ENCODE measurements at places on chromosomes 1 and 21.

DNA sequence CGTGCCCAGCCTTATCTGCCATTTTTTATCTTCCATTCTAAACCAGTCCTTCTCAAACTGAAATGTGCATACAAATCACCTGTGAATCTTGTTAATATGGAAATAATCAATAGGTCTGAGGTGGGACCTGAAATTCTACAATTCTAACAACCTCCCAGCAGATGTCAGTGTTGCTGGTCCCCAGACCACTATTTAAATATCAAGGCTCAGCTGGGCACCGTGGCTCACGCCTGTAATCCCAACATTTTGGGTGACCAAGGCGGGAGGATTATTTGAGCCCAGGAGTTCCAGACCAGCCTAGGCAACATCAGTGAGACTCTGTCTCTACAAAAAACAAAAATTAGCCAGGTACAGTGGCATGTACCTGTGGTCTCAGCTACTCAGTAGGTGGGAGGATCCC, 4.1 kb downstream of the UQCRHL start:
- peaks cover 31% of the 10 kb centered on the region for H3K27me3 ChIP-seq
- DNase-seq: peak; percentile 48
- H3K4me3 ChIP-seq: no peak overlapping the region
- H3K36me3 ChIP-seq: no peaks in the 10 kb centered on the region

- H3K4me3 ChIP-seq: no peak overlapping the region
- H3K4me1 ChIP-seq: peaks cover 8% of the 10 kb centered on the region
- H3K27me3 ChIP-seq: peaks cover 19% of the 10 kb centered on the region
- H3K27ac ChIP-seq: no peak overlapping the region
- H3K36me3 ChIP-seq: no peaks in the 10 kb centered on the region
- DNase-seq: no peak
These were observed 567.2 kb downstream of the NPHP4 start for GRCh38 chr1:5424802-5425703.

- H3K36me3 ChIP-seq: no peaks in the 10 kb centered on the region
- H3K27ac ChIP-seq: no peak overlapping the region
- no peaks in the 10 kb centered on the region for H3K4me1 ChIP-seq
- no peak overlapping the region for H3K4me3 ChIP-seq
These were observed 12.7 kb upstream of the TSNAX start for GRCh38 chr1:231515748-231516147.

DNA sequence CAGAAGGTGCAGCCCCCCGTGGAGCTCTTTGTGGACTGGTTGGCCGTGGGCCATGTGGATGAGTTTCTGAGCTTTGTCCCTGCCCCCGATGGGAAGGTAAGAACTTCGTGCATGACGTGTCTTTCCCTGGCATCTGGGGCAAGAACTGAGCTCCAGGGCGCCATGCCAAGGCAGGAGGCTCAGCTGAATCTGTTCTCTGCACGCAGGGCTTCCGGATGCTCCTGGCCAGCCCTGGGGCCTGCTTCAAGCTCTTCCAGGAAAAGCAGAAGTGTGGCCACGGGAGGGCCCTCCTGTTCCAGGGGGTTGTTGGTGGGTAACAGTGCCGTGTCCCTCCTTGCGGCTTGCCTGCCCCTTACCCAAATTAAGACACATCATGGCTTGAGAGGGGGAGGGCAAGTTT, 27.7 kb downstream of the PADI3 start:
- H3K27me3 ChIP-seq: no peaks in the 10 kb centered on the region
- no peaks in the 10 kb centered on the region for H3K4me1 ChIP-seq
- DNase-seq: peak; percentile 94
- H3K27ac ChIP-seq: no peak overlapping the region
- H3K4me3 ChIP-seq: no peak overlapping the region

DNA sequence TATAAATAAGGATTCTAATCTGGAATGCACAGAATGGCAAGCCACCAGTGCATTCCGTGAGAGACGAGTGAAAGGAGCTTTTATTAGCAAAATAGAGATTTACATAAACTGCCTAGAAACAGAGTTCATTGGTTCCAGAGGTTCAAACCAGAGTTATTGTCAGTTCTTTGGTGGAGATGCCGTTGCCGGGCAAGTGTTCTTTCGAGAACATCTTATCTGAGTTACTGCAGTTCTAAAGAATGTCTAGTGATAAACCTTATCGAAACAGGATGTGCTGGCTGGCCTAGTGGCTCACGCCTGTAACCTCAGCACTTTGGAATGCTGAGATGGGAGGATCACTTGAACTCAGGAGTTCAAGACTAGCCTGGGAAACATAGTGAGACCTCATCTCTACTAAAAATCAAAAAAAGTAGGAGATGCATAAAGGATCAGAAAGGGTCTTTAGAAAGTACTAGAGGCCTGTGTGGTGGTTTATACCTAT, 19.9 kb upstream of the EVI5 start:
- no peaks in the 10 kb centered on the region for H3K27me3 ChIP-seq
- no peaks in the 10 kb centered on the region for H3K4me1 ChIP-seq
- H3K27ac ChIP-seq: no peak overlapping the region
- no peak overlapping the region for H3K4me3 ChIP-seq
- DNase-seq: peak; percentile 70

DNA sequence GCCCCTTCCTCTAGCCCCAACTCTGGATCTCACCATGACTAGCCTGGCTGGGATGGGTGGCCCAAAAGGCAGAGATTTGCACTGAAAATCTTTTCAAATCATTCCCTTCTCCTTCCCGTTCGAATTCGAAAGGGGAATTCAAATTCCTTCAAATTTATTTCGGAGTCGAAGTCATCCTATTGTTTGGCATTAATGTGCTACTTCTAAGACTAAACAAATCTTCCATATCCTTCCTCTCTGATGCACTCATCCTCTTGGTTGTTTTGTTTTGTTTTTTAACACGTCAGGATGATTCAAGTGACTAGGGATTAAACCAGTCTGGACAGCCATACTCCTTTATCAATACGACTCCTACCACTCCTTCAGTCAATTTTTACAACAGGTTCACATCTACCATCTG, 95.5 kb upstream of the SGIP1 start:
- peak overlapping the region; percentile 84 for H3K27ac ChIP-seq
- H3K36me3 ChIP-seq: no peaks in the 10 kb centered on the region
- H3K27me3 ChIP-seq: no peaks in the 10 kb centered on the region
- H3K4me1 ChIP-seq: peaks cover 24% of the 10 kb centered on the region
- peak; percentile 35 for DNase-seq
- no peak overlapping the region for H3K4me3 ChIP-seq

GRCh38 chr1:193538003-193538354, 351.6 kb upstream of the B3GALT2 start:
- H3K27me3 ChIP-seq: no peaks in the 10 kb centered on the region
- no peak overlapping the region for H3K4me3 ChIP-seq
- no peaks in the 10 kb centered on the region for H3K36me3 ChIP-seq
- no peak overlapping the region for H3K27ac ChIP-seq
- DNase-seq: no peak

GRCh38 chr1:42324398-42325013, 10.5 kb downstream of the FOXJ3 start:
- no peak for DNase-seq
- H3K4me3 ChIP-seq: no peak overlapping the region
- no peak overlapping the region for H3K27ac ChIP-seq
- peaks cover 40% of the 10 kb centered on the region for H3K4me1 ChIP-seq

DNA sequence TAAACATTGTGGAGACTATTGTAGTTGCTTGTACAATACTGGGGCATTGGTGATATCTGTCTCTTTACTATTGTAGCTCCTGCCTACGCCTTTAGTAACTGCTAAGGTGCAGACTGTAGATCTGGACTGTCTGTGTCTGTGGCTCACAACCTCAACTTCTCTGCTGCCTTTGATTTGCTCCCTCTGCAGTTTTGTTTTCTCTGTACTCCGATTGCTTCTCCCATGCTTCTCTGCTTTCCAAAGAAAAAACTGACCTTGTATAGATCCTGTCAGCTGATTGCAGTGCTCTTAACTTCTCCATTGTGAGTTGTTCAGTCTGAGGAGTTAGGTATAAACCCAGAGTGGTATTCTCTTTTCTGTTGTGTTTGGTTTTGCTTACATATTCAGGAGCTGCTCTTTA, 15.3 kb downstream of the MAGI3 start:
- DNase-seq: no peak
- H3K4me1 ChIP-seq: no peaks in the 10 kb centered on the region
- no peaks in the 10 kb centered on the region for H3K36me3 ChIP-seq
- no peak overlapping the region for H3K27ac ChIP-seq
- no peak overlapping the region for H3K4me3 ChIP-seq
- H3K27me3 ChIP-seq: no peaks in the 10 kb centered on the region

GRCh38 chr1:170619241-170620028, 44.5 kb upstream of the PRRX1 start:
- DNase-seq: no peak
- H3K27ac ChIP-seq: no peak overlapping the region
- H3K4me1 ChIP-seq: no peaks in the 10 kb centered on the region
- H3K4me3 ChIP-seq: no peak overlapping the region
- peaks cover 1% of the 10 kb centered on the region for H3K27me3 ChIP-seq
- no peaks in the 10 kb centered on the region for H3K36me3 ChIP-seq

- no peak overlapping the region for H3K27ac ChIP-seq
- H3K4me1 ChIP-seq: no peaks in the 10 kb centered on the region
- peak; percentile 59 for DNase-seq
- H3K27me3 ChIP-seq: no peaks in the 10 kb centered on the region
These were observed 22.8 kb downstream of the LHX4 start for GRCh38 chr1:180252638-180253536.

DNA sequence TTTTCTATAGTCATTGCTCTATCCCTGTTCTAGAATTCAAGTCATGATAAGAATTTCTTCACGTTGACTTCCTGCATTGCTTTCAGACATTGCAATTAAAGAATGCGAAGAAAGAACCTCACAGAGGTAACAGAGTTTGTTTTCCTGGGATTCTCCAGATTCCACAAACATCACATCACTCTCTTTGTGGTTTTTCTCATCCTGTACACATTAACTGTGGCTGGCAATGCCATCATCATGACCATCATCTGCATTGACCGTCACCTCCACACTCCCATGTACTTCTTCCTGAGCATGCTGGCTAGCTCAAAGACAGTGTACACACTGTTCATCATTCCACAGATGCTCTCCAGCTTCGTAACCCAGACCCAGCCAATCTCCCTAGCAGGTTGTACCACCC, 10.6 kb downstream of the APCS start:
- H3K4me1 ChIP-seq: no peaks in the 10 kb centered on the region
- H3K4me3 ChIP-seq: no peak overlapping the region
- no peak overlapping the region for H3K27ac ChIP-seq

DNA sequence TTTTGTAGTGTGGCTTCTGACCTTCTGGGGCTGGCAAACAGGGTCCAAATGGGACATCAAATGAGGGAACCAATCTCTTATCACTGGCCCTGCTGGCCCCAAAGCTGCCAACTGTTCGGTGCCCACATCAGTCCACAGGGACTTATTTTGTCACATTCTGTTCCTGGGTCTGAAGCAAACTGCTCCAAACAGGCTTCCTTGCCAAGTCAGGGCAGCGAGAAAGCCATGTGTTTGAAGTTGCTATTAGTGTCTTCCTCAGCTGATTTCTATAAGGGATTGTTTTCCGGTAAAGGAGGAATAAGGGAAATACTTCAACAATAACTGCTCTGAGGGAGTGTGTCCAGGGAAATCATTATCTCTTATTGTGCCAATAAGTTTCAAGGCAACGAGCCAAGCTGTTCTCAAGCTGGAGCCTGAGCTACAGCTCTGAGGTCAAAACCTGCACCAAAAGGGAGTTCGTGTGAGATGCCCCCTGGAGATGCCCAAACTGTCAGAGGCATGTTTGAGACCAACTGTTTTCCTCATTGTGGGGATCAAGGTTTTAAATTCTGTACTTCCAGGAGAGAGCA, 381.4 kb upstream of the PROX1 start:
- H3K4me3 ChIP-seq: no peak overlapping the region
- H3K27ac ChIP-seq: no peak overlapping the region
- peaks cover 2% of the 10 kb centered on the region for H3K27me3 ChIP-seq

DNA sequence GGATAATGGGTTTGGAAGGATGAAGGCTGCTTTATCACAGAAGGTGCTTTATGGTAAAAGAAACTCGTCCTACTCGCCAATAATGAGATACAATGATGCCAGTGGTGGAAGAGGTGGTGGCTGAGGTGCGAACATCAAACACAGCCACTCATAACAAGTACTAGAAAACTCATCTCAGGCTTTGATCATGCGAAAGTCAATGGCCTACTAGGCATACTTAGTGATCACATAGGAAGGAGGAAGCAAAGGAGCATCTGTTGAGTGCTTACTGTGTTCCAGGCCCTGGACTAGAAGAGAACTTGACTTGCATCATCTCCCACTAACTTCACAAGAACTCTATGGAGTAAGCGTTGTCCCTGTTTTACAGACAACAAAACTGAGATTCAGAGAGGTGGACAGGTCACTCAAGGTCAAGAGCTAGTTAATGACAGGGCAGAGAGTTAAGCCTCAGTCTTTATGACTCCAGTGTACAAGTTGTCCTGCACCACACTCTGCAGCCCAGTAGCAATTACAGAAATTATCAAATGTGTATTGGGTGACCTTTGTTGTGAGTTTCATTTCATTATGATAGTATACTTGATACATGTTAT, 33.6 kb downstream of the RUNX1 start:
- H3K27me3 ChIP-seq: no peaks in the 10 kb centered on the region
- peaks cover 18% of the 10 kb centered on the region for H3K4me1 ChIP-seq
- H3K36me3 ChIP-seq: peaks cover 8% of the 10 kb centered on the region
- DNase-seq: no peak
- no peak overlapping the region for H3K4me3 ChIP-seq

DNA sequence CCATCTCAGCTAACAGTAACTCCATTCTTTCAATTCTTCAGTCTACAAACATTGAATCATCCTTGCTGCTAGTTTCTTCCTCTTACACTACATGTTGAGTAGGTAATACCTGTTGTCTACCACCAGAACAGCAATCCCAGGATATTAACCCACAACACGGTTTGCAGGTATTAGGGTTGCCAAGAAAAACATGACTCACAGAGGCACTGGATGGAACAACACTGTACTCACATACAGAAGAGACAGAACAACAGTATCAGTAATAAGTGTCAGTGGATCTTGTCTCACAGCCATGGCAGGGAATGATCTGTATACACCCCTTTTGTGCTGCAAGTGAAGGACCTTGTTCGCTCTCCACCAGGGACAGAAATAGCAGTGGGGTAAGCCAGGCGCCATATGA, 212.1 kb downstream of the GPR52 start:
- H3K4me3 ChIP-seq: no peak overlapping the region
- H3K27me3 ChIP-seq: no peaks in the 10 kb centered on the region
- no peaks in the 10 kb centered on the region for H3K4me1 ChIP-seq

GRCh38 chr1:18809953-18810899, 49.2 kb downstream of the TAS1R2 start:
- no peak overlapping the region for H3K27ac ChIP-seq
- H3K36me3 ChIP-seq: no peaks in the 10 kb centered on the region

DNA sequence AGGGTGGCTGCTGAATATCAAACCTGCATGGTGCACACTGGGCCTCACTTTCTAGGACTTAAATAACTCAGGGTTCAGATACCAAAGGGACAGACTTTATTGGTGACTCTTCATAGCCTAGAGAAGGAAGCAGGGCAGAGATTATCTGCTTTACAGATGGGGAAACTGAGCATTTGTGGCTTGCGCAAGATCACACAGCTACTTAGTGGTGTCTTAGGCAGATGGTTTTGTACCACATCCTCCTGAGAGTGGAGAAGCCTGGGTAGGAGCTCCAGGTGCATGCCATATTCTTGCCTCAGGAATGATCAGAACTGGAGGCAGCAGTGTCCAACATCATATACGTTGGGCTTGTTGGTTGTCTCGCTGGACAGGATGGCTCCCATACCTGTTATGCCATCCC, 6.8 kb upstream of the DPH2 start:
- H3K27me3 ChIP-seq: no peaks in the 10 kb centered on the region
- no peak overlapping the region for H3K27ac ChIP-seq
- peaks cover 52% of the 10 kb centered on the region for H3K36me3 ChIP-seq
- no peak for DNase-seq
- no peaks in the 10 kb centered on the region for H3K4me1 ChIP-seq

GRCh38 chr1:64733581-64734286, 11.1 kb upstream of the RAVER2 start:
- no peaks in the 10 kb centered on the region for H3K27me3 ChIP-seq
- DNase-seq: no peak
- H3K4me3 ChIP-seq: no peak overlapping the region
- H3K27ac ChIP-seq: no peak overlapping the region
- no peaks in the 10 kb centered on the region for H3K4me1 ChIP-seq
